Omental fat pad (tissue), 4 donors: ENCODE measurements at places on chromosomes 4 and X.

DNA sequence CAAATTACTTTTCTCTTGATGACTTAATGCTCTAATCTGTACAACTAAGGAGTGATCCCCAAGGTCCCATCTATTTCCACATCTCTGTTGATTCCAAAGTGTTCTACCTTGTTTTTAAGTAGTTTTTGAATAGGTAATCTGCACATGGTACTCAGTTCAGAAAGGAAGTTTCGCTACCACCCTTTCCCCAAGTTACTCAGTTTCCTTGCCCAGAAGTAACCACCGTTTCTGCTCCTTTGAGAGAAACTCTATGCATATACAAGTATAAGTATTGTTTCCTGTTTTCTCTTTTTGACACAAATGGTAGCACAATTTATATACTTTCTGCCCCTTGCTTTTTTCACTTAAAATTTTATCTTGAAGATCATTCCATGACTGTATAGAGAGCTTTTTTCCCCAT, 18.1 kb downstream of the TMEM154 start:
- no peak for DNase-seq

- DNase-seq, result no peak
Measured at GRCh38 chrX:3621414-3621813, 92.0 kb downstream of the PRKX start.

- no peak for DNase-seq
Measured at GRCh38 chrX:2665387-2666304, 25.4 kb upstream of the CD99 start.

DNA sequence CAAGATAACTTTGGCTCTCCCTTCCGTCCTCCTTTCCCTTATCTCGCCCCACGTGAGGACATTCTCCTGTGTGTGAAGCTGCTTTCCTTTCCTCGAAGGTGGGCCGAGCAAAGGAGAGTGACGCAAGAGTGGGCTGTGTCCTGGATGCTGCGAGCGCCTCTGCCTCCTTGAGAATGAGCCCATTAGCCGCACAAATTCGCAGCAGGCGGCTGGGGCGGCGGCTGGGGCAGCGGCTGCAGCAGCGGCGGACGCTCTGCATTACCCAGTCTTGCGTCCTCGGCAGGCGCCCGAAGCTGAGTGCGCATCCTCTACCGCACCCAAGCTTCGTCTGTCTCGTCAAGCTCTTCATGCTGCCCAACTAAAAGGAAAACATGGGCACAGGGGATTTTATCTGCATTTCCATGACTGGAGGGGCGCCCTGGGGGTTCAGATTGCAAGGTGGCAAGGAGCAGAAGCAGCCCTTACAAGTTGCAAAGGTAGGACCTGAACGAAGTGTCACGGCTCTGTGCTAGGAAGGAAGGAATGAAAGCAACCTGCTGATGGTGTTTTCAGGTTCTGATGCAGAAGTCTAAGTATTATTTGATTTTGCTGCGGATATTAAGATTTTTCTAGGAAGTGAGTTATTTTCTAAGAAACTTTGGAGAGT, at the start of gene SYNPO2:
Gene SYNPO2, plus strand, starts transcription at position 189 of the 646 bp plus-strand sequence. Its CDS starts 183 bp downstream, at position 372.
- DNase-seq, result peak; percentile 48

DNA sequence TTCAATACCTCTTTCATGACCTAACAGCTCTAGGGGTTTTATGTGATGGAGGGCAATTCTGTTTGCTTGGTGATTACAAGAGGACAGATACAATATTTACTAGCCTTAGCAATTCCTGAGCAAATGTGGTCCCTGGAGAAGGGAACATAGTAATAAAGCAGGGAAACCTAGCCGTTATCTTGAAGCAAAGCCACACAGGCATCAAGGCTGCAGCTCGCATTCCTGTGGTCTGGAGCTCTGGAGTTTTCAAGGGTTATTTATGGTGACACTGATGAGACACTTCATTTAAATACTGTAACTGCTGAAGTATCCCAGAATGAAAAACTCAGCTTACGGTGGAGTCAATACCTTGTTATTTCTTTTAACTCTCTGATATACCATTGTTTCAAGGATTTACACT, 66.8 kb downstream of the AFF2 start:
- DNase-seq, result no peak
